ENCODE measurements at places on chromosomes 1 and 21.

DNA sequence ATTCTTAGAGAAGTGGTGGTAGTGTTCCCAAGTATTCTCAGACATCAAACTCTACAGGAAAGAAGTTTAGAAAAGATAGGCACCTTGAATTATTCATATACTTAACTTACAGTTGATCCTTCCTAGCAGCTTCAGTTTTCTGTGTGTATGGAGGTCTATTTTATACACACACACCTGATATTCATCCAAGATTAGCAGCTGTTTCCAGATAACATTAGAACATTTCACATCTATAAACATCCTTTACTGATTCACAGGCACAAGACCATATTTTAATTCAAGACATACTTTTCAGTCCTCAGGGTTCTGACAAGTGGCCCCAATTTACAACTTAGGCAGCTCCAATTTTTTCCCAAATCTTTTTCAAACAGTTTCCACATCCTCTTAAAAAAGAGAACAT lies 287.8 kb upstream of the USP25 start:
- DNase-seq, result no peak

DNA sequence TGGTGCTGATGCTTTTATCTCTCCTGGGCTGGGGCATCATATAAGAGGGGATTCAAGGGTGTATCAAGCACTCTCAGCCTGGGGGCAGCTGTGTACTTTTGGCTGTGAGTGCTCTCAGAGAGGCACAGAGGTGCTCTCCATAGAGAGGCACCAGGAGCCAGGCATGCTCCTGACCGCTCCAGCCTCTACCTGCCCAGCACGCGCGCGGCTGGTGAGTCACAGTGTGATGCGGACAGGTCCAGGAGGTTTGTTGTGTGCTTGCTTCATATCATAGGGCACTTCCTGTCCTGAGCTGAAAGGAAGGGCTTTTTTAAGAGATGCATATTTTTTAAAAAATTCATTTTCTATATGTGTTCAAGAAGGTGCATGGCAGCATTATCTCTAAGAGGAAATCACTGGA lies 93.6 kb upstream of the BCAR3 start:
- no peak for DNase-seq

GRCh38 chr1:154493276-154493675 lies 8.7 kb upstream of the TDRD10 start:
- DNase-seq, result no peak

DNA sequence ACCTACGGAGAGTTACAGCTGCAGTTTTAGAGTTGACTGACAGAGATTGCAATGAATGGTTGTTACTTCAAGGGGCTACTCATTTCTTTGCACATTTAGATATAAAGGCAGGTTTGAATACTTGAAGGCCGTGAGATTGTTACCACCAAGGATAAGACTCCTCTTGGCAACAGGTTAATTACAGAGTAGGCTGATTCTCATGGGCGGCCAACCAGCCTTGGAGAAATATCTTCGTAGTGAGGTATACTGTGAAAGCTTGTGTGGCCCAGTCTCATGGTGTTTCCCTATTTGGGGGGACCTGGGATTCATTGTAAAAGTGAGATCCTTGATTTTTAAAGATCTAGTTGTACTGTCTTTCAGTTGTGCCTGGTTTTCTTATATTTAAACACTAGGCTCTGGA lies 103.2 kb upstream of the OLFM3 start:
- DNase-seq, result no peak

- DNase-seq, result no peak
Measured at GRCh38 chr1:107358619-107359327, 217.9 kb downstream of the NTNG1 start.

DNA sequence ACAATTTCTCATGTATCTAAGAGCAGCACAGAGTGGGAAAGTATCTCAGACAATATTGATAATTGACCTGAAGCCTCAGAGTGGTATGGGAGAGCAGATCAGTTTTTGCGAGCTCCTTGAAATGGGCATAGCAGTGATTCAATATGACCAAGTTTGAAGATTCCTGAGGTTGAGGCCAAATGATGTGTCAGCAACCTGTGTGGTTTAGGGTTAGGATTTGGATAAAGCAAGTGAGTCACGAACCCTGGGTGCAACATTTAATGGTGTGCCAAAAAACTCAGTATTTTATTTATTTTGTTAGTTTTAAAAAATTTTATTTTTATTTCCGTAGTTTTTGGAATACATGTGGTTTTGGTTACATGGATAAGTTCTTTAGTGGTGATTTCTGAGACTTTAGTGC lies 92.5 kb upstream of the C21orf91 start:
- DNase-seq, result no peak

DNA sequence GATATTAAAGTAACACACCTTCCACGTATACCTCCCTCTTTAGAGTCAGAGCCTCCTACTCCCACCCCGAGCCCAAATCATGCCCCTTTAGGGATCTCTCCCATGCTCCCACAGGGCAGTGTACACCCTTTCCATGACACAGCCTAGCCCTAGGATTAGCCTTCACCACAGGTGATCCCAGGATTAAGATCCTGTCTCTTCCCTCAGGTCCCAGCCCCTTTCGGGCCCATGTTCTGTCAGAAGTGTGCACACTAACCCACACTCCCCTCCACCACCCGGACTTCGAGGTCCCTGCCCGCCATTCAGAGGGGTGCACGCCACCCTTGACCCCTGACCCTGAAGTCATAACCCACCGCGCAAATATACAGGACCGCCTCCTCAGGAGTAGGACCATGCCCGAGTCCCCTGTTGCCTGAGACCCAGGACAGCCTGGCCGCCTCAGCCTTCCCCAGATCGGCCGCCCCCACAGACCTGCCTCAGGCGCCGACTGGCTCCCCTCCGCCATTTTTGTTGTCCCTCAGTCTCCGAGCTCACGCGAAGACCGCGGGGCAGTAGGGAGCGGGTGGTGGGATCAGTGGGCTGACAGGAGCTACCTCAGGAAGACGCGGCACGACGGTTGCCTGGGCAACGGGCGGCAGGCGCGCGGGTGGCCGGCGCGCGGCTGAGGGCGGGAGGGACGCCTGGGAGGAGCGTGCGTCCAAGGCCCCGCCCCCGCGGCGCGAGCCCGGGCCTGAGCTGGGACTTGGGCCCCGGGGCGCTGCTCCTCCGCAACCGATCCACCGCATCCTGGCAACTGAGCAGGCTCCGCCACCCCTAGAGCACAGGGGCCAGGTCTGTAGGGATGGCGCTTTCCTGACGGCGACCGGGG lies at the start of gene AGBL4:
TSS of gene AGBL4 (minus strand) at position 663 of the 868 bp plus-strand sequence.
- no peak for DNase-seq

DNA sequence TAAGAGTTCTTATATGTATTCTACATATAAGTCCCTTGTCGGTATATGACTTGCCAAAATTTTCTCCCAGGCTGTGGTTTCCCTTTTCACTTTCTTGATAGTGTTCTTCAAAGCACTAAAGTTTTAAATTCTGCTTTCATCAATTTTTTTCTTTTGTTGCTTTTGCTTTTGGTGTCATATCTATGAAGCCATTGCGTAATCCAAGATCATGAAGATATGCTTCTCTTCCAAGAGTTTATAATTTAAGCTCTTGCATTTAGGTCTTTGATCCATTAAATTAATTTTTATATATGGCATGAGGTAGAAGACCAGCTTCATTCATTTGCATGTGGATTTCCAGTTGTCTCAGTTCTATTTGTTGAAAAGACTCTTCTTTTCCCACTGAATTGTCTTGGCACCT lies 22.2 kb downstream of the DESI2 start:
- DNase-seq, result no peak

DNA sequence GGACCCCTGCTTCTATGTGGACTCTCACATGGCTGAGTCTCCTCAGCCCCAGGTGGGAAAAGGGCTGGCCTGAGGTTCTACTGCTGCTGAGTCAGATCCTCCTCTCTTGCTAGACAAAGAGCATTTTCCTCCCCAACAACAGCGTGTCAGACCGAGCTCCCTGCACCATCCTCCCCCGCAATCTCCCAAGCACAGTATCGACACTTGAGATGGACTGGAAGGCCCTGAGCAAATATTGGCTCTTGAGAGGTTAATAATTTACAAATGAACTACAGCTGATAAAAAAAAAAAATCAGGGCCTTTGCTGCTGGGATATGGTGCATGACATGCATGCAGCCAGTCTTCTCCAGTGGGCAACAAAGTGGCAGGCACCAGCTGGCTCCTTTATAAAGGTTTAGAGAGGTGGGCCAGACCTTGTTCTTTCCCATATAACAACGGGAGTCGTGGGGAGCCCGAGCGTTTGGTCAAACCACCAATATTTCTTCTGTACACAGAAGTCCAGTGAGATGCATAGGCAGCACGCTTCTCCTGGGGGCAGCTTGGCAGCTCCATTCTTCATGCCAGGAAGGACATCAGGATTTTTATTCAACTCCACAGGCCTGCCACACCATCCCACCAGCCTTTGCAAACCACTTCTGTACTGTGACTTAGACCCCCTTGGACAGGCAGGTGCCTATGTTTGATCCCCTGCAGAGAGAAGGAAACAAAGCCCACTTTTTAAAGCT lies 55.4 kb upstream of the CAMK1G start:
- no peak for DNase-seq

DNA sequence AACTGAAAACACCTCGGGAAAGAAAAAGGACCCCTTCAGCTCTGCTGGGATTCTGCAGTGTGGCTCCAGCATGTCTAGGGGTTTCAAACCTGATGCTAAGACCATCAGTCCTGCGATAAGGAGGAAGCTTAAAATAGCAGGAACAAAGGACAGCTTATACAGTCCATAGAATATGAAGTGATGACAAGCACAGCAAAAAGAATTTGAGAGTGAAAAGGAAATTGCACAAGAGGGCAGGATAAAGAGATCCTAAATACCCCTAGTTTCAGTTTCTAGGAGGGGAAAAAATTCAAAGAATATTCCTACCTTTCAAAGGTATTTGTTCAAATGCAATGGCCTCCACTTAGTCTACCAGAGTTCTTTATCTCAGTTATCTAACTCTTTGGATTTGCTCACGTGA lies 171.4 kb downstream of the TGFB2 start:
- no peak for DNase-seq

DNA sequence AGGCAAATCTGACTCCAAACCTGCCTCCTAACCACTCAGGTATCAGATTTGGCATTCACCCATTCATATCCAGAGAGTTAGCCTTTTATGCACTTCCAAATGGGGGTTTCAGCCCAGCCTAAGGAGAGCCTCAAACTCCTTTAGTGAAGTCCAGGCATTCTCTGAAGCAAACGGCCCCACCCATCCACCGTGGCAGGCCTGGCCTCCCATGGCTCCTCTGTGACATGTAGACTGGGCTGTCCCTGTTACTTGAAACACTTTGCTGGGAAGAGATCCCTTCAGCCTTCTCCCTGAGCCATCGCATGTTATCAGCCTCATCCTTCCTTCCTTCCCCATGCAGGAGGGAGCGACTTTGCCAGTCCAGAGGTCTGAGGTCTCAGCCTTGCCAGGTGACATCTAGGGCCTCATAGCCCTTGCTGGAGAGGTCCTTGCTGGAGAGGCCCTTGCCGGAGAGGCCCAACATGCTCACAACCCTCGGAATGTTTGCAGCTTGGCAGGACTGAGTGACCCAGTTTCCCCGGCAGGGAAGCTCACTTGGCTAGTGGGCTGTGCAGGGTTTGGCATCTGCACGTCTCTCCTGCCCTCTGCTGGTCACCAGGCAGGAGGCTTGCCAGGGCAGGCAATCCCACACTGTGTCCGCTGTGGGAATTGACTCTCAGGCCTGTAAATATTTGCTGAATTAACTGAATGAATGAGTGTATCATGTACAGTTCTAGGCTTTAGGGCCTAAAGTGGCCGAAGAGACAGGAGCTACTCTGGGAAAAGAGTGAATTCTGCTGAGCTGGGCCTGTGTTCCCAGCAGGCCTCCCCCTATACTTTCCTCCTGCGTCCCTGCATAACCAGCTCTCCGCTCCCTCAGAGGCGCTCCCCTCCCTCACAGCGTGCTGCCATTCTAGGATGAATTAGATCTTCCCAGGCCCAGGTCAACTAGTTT lies 26.7 kb upstream of the RBM15 start:
- peak; percentile 50 for DNase-seq

GRCh38 chr1:172581779-172582178 lies 48.8 kb downstream of the SUCO start:
- DNase-seq, result no peak
